Aorta (tissue), 5 donors: ENCODE measurements at places on chromosomes 4 and X.

- DNase-seq = no peak
These were observed 11.9 kb downstream of the SMIM10L2A start for GRCh38 chrX:135433531-135434257.

DNA sequence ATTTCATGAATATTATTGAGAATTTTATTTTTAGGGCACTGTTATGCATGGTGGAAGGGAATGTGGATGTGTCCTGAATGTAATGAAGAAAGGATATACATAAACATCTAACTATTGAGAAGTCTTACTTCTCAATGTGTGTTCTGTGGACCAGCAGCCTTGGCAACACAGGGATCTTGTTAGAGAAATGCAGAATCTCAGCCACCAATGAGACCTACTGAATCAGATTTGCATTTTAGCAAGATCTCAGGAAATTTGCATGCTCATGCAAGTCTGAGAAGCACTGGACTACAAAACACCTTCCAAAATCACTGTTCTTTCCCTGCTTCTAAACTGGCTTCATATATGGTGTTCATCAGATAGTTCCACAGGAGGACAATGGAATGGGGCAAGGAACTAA lies 139.7 kb upstream of the WDFY3 start:
- DNase-seq = no peak

DNA sequence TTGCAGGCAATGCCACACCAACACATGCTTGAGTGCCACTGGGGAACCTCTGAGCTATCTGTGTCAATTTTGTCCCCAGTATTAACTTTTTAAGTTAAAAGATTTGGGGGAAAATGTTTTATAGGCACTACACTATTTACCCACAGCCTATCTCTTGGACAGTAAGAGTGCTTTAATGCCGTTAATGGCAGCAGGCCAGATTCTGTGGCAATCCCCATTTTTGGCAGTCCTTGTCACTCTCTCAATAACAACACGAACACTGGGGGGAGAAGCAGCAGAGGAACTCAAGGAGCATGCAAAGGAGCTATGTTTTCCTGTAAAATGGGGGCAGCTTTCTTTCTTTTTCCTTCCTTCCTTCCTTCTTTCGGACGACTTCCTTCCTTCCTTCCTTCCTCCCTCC lies 168.6 kb downstream of the NSUN7 start:
- peak; percentile 88 for DNase-seq

DNA sequence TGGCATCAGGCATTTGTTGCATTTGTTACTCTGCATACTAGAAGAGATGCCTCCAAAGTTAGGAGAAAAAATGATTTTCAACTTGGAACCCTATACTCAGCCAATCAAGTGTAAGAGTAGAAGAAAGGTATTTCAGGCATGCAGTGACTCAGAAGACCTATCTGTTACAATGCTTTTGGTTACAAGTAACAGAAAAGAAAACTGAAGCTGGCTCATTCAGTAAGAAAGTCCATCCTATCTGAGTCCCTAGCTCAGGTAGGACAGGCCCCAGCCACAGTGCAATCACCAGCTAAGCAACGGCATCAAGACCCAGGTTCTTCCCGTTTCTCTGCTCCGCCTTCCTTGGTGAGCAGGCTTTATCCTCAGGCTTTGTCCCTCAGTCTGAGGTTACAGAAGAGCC lies 23.3 kb downstream of the MECP2 start:
- DNase-seq = no peak

- DNase-seq = peak; percentile 74
These were observed 839 bp downstream of the STK26 start for GRCh38 chrX:132023896-132024386.

- no peak for DNase-seq
These were observed 1272.1 kb downstream of the ARAP2 start for GRCh38 chr4:34972189-34972588.

DNA sequence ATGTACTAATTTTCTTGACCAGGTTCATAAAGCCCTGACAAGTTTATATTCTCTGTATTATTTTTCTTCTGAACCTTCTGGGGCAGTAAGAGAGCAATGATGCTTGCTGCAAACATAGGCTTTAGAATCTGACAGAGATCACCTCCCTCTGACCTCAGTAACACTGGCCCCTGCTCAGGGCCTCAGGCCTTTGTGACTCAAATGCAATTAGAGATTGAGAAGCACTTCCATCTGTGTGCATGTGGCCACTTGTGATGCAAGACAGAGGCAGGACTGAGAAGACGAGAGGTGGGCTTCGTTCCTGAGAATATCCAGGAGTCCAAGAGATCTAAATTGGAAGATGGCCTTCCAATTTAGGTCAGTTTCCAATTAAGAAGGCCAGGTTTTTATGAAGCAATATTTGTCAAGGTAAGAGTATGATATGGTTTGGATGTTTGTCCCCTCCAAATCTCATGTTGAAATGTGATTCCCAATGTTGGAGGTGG lies 82.8 kb upstream of the VEGFC start:
- DNase-seq = no peak

- no peak for DNase-seq
These were observed 144.4 kb downstream of the AMMECR1 start for GRCh38 chrX:110173192-110174175.

GRCh38 chrX:10231461-10231860 lies 74.7 kb downstream of the CLCN4 start:
- DNase-seq = no peak

- DNase-seq = no peak
These were observed 298.1 kb upstream of the TRAM1L1 start for GRCh38 chr4:117383468-117383867.

- DNase-seq = no peak
These were observed 20.9 kb upstream of the S100G start for GRCh38 chrX:16628946-16629595.

GRCh38 chr4:103673983-103674382 lies 45.8 kb downstream of the TACR3 start:
- no peak for DNase-seq

DNA sequence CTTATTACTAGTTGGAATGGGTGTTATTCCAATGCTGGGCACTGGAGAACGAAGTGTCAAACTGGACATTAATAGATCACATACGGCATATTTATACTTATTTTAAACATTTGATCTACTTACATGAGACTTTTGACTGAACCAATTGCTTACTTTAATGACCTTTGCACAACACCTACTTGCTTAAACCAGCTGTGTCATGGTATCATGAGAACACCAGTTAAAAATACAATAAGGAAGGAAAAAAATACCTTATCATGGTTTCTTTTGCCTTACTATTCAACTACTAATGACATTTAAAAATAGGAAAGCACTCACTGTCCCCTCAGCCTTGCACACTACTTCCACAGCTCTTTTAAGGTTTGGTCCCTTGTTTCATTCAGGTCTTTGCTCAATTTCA lies 146.9 kb downstream of the FAM13A start:
- DNase-seq = no peak

GRCh38 chr4:173169178-173169427 lies 492 bp downstream of the GALNT7 start:
- DNase-seq = no peak

GRCh38 chr4:112379306-112379705 lies 82.1 kb downstream of the ALPK1 start:
- peak; percentile 76 for DNase-seq

- DNase-seq = no peak
These were observed 40.9 kb upstream of the ANXA3 start for GRCh38 chr4:78510681-78511080.

DNA sequence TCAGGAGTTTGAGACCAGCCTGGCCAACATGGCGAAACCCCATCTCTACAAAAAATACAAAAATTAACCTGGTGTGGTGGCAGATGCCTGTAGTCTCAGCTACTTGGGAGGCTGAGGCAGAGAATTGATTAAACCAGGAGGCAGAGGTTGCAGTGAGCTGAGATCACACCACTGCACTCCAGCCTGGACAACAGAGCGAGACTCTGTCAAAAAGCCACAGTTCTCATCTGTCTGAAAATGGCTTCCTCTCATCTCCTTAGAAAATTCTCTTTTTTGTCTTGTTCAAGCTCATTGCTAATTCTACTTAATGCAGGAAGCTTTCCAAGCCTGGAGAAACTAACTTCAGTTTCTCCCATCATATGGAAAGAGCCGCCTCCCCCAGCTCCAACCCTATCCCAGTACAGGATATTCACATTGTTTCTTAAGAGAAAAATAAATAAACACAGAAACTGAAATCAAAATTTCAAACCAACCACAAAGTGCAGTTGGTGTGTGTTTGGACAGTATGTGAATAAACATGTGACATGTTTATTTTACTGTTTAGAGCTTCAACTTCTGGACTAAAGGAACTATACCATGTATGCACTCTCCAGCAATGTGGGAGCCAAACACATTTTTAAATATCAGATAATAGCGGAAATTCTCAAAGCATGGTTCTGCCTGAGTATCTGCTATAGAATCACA lies 55.0 kb upstream of the GAB1 start:
- no peak for DNase-seq

DNA sequence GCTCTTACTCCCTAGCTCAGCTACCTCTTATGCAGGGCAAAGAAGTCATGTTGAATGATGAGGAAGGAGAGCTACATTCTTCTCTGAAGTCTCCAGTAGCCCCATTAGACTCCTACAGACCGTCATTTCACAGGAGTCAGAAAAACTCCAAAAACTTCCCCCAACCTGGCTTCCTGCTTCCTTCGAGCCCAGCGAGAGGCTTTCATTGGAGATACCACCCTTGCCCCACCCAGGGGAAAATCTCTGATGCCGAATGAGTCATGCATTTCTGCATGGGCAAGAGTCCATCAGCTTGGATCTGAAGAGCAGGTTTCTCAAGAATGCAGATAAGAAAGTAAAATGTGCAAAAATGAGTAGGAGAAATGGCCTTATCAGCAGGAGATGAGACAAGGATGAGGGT lies 53.0 kb downstream of the ARSF start:
- no peak for DNase-seq

- DNase-seq = no peak
These were observed 86.9 kb downstream of the EGF start for GRCh38 chr4:109999585-109999912.

DNA sequence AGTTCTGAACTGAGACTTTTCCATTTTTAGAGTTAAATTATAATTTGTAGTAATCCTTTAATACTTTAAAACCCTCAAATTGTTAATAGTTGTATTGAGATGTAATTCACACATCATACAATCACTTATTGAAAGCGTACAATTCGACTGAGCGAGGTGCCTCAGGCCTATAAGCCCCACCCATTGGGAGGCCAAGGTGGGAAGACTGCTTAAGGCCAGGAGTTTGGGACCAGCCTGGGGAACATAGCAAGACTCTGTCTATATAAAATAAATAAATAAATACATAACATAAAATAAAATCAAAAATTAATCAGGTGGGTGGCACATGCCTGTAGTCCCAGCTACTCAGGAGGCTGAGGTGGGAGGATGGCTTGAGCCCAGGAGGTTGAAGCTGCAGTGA lies 70.3 kb downstream of the RWDD4 start:
- no peak for DNase-seq

DNA sequence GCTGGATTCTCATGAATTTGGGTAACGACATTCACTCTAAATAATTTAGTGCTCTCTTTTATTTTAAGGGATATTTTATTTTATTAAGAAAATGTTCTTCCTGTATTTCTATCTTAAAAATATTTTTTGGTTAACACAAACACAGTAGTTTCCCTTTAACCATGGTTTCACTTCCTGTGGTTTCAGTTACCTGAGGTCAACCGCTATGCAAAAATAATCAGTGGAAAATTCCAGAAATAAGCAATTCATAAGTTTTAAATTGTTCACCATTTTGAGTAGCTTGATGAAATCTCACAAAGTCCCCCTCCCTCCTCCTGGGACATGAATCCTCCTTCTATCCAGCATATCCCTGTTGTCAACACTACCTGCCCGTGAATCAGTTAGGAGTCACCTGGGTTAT lies 71.4 kb downstream of the GBA3 start:
- DNase-seq = no peak
